ENCODE measurements at places on chromosomes 5 and 9.

GRCh38 chr9:21524099-21524830, 42.2 kb upstream of the IFNE start:
- no peak for DNase-seq

- DNase-seq: no peak
Measured at GRCh38 chr9:114790521-114790920, 15.3 kb downstream of the TNFSF15 start.

GRCh38 chr5:180006141-180006540, 65.4 kb downstream of the RNF130 start:
- no peak for DNase-seq

GRCh38 chr5:142686968-142687367, 1.1 kb upstream of the FGF1 start:
- no peak for DNase-seq

DNA sequence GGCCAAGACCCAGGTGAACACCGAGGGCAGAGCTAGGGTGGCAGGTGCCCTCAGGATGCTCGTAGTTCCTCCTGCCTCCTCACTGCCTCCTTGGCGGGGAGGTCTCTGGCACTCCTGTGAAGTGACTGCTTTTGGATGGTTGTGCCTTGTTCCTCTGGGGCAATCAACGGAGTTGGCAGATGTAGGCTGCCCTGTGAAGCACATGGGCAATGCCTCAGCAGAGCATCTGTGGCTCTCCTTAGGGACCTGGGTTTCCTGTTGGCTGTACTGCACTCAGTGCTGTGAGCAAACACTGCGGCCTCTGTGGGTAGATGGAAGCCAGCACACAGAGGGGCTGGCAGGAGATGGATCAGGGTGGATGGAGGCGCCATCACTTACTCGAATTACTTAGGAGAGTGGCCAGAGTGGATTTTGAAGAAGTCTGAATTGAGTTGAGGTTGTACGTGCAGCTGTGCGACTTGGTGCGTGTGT, 71.4 kb upstream of the COL5A1 start:
- peak; percentile 27 for DNase-seq

GRCh38 chr5:151805414-151806223, 33.9 kb downstream of the G3BP1 start:
- no peak for DNase-seq

DNA sequence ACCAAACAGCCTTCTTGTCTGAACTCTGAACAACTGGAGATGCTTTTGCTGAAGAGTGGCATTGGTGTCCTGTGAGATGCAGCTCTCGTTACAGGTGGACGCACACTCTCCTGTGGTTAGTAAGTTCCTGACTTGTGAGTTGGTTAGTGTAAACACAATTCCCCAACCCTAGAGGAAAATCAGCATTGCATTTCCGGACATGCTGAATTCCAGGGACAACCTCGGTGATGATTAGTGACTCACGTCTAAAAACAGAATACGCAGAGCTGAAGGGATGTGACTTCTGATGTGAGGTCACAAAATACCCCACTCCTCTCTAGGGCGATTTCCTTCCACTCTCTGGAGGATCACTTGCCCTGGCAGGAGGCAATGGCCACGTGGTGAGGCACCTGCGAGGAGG, 5.0 kb downstream of the OR2V2 start:
- no peak for DNase-seq

- no peak for DNase-seq
Measured at GRCh38 chr9:135009794-135010585, 77.5 kb upstream of the OLFM1 start.

DNA sequence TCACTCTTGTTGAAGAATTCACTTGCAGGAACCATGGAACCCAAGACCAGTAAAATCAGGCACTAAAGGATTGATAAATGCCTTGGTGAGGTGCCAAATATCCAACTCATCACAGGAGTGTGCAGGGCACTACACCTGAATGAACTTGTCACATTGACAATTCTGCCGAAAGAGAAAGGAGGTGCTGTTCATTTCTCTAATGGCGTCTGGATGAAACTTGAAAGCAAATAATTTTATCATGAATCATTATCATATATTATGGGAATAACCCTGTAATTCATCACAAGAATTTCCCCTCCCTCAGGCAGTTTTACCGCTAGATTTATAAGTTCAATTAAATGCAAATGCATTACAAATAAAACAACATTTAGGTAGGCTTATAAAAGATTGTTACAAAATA, 360.0 kb downstream of the GLIS3 start:
- no peak for DNase-seq

DNA sequence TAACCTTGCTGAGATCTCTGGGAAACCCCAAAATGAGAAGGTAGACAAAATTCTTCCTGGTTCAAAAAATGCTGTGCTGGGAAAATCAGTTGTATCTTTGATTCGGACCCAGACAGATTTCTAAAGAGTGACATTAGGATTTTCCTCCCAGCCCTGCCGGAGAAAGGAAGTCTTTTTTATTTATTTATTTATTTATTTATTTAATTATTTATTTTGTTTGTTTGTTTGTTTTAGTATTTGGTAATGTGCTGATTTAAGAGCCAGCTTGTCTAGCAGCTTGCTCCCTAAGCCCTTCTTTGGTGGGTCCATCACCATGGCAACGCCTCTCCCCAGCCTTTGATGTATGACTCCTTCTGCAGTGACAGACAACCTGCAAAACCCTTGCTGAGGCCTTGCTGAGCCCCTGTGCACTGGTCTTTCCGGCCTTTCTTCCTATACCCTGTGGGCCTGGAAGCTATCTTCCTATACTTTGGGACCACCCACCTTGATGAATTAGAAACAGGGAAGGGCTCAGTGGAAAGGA, 60.6 kb upstream of the AFAP1L1 start:
- DNase-seq: peak; percentile 61

GRCh38 chr5:1876660-1877064, 6.1 kb downstream of the IRX4 start:
- no peak for DNase-seq

- no peak for DNase-seq
Measured at GRCh38 chr9:136576269-136576626, 30.4 kb upstream of the NOTCH1 start.

DNA sequence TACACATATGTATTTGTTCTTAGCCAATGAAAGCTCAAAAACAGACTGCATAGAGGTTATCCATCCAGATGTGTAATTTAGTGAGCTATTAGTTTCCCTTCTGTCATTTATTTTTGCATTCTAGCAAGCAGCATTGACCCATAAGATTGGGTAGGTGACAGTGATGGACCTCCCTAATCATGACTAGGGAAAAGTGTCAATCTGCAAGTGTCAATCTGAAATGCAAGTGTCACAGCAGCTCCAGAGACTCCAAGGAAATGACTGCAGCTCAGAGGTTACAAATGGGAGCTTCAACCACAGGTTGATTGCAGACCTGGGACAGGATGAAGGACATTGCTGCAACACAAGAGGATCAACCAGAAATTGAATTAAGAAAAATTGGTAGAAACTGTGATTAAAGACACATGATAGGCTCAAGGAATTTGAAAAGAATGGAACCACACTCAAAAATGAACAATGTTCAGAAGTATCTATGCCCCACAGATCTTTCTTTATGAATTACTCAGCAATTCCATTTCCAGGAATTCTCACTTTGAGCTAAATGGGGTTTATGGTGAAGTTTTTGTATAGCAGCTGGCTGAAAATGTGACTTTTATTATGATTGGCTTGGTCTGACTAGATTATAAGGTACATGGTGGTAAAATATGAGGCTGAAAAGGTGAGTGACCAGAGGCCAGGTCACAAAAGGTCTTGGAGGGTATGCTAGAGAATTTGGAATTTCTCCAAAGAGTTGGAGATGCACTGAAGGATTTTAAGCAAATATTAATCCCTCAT, 59.6 kb upstream of the HTR4 start:
- no peak for DNase-seq

- DNase-seq: no peak
Measured at GRCh38 chr9:68473790-68474189, 66.9 kb downstream of the TMEM252 start.

DNA sequence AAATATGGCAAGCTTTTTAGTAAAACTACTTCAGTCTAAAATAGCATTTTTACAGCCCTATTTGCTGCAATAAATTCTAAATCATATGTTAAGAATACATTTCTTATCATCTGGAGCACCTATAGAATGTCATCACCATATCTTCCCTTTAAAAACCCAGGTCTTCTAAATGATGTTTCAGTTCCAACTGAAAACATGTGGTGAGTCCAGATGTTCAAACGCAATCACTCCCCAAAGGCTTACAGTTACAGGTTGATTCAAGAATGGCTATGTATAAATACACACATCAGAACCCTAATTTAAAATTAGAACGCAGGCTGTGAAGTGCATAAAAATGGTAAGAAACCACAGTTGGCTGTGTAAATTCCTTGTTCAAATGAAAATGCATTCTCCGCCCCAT, 796.3 kb downstream of the MAT2B start:
- no peak for DNase-seq

DNA sequence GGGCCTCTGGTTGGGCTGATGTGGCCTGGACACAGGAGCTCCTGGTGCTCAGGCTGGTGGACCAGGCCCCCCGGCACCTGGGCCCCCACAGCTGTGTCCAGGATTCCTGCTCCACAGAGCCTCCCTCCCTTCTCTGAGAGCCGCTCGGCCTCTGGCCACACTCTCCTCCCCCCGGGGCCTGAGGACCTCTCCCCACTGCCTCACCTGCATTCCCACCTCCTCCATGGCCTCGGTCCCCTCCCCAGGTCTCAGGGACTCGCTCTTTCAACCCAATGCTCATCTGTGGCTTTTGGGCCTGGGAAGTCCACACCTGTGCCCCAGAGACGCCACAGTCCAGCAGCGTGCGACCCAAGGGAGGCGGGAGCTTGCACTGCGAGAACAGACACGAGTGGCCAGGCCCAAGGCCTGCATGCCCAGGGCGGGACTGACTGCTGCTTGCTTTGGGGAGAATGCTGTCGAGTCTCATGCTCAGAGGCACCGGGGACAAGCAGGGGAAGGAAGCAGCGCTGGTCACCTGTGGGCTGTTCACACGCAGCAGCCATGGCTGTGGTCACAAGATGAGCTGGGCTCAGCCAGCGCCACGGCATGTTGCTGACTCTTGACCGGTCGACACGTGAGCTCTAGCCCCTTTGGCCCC, 14.6 kb downstream of the PAEP start:
- no peak for DNase-seq

GRCh38 chr9:76359365-76359764, 34.9 kb downstream of the RFK start:
- no peak for DNase-seq

- DNase-seq: no peak
Measured at GRCh38 chr5:5967944-5968343, 410.4 kb downstream of the MED10 start.

- DNase-seq: peak; percentile 86
Measured at GRCh38 chr9:36956908-36957307, 77.2 kb downstream of the PAX5 start.

GRCh38 chr5:144913661-144914060, 743.0 kb downstream of the KCTD16 start:
- no peak for DNase-seq

GRCh38 chr5:38426986-38427950, 129.2 kb downstream of the LIFR start:
- DNase-seq: no peak

- DNase-seq: no peak
Measured at GRCh38 chr5:102720969-102721368, 34.1 kb upstream of the PAM start.

GRCh38 chr5:175728885-175729828, 71.3 kb downstream of the HRH2 start:
- DNase-seq: peak; percentile 78

- DNase-seq: no peak
Measured at GRCh38 chr5:8528106-8528505, 659.2 kb downstream of the MTRR start.

DNA sequence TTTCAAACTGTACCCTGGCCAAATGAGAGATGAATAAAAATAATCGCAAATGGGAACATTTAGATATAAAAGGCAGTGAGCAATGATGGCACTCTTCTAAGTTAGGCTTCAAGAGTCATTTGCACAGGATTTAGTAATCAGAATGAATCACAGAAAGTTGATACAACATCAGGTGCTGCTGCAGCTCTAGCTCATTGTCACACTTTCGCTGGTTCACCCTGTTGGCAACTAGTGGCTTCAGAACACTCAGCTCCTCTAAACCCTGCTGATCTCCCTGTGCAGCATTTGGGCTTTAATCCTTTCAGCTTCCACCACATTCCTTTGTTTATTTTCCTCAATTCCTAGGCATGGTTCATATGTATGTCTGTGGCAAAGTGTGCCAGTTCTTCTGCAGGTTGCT, 2071.2 kb upstream of the CDH6 start:
- DNase-seq: no peak

GRCh38 chr5:17315710-17316221, 98.3 kb downstream of the BASP1 start:
- no peak for DNase-seq

GRCh38 chr9:80556631-80557030, 984.9 kb downstream of the TLE4 start:
- DNase-seq: no peak

- DNase-seq: peak; percentile 66
Measured at GRCh38 chr9:20929276-20929675, 102.2 kb downstream of the HACD4 start.

DNA sequence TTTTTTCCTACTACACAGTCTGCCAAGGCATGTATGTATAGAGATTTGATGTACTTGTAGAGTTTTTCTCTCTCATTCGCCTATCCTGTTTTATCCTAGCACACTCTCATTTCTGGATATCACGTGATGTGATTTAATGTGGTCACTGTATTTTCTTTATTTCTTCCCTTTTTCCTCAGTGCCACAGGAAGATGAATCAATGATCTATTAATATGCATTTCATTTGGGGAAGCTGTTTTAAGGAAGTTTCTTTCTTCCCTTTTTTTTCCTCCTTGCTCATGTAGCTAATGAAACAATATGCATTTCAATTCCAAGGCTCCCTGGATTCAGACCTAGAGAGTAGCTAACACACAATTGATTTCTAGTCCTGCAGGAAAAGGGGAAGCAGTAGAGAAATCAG, 506.3 kb upstream of the WWC1 start:
- no peak for DNase-seq

GRCh38 chr5:119398727-119399466, 43.1 kb downstream of the TNFAIP8 start:
- no peak for DNase-seq

DNA sequence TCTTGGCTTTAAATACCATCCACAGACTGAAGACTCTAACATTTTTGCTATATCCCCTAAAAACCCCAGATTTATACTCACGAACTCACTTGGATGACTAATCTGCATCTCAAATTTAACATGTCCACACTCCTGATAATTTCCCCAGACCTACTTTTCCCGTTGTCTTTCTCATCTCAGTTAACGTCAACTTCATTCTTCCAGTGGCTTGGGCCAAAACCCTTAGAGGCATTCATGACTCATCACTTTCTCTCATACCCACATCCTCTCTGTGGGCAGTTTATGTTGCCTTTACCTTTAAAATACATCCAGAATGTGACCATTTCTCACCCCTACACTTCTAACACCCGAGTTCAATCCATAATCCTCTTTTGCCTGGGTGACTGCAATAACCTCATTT, 96.7 kb downstream of the EDIL3 start:
- no peak for DNase-seq

DNA sequence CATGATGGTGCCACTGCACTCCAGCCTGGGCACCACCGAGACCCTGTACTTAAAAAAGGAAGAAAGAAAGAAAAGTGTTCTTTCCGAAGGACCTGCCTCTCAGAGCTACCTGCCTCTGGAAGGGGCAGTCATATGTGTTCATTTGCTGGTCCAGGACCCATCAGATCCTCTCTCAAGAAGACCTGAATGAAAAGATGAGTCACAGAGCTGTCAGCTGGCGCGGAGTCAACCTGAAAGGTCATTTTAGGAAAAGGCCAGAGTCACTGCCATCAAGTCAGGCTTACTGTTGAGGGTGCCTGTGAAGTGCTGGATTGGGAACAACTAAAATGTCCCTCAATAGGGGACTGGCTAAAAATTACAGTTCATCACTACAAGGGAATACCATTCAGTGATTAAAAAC, 14.9 kb upstream of the HRH2 start:
- no peak for DNase-seq
